Activated T-helper 1 cell treated with anti-CD3 and anti-CD28 coated beads, Interleukin-12 subunit alpha, Interleukin-12 subunit beta, Interleukin-2, Interleukin-4 antibody, amounts not matched to agents 30 ng/mL and 10 ng/mL and 1 ng/mL, durations not matched to agents 14 hours and 24 hours and 36 hours (primary cell): ENCODE measurements at places on chromosomes 6 and 20. TPM values are rescaled to one million over a fixed set of nuclear protein-coding genes. Genes with fewer than 3 reads are reported as not detected.

Gene VGLL2
- not detected in 2 replicates for total RNA-seq

Gene PRDM1
- 74.1 and 78.8 TPM in 2 replicates for total RNA-seq

Gene LGSN
- not detected in 2 replicates for total RNA-seq

Gene TEAD3
- 1.5 and 2.0 TPM in 2 replicates for total RNA-seq

Gene RBPJL
- 0.18 TPM in 1 of 2 replicates, not detected in the other for total RNA-seq

Gene DUSP15
- total RNA-seq = not detected in 2 replicates

Gene PRR18
- not detected in 2 replicates for total RNA-seq

Gene MROH8
- total RNA-seq = 1.1 and 1.3 TPM in 2 replicates

Gene TRIM15
- total RNA-seq = 0.39 and 0.59 TPM in 2 replicates

Gene NKX2-2
- total RNA-seq = not detected in 2 replicates

Gene SOX12
- 7.4 and 7.6 TPM in 2 replicates for total RNA-seq

Gene PPP1R16B
- total RNA-seq = 139 and 143 TPM in 2 replicates

Gene VSX1
- total RNA-seq = not detected in 2 replicates

Gene BNIP5
- total RNA-seq = not detected in 2 replicates

Gene TSPYL1
- 41.8 and 43.5 TPM in 2 replicates for total RNA-seq

Gene DSP
- total RNA-seq = not detected in 2 replicates
